Hepatocyte (in vitro differentiated cells): ENCODE measurements at places on chromosomes 3 and 15. TPM values are rescaled to one million over a fixed set of nuclear protein-coding genes. Genes with fewer than 3 reads are reported as not detected.

- H3K36me3 ChIP-seq = no peaks in the 10 kb centered on the region
- DNase-seq = no peak
- H3K4me1 ChIP-seq = no peaks in the 10 kb centered on the region
- no peak overlapping the region for H3K27ac ChIP-seq
- no peak overlapping the region for H3K4me3 ChIP-seq
Measured at GRCh38 chr3:36397841-36398240, 17.5 kb downstream of the STAC start.

DNA sequence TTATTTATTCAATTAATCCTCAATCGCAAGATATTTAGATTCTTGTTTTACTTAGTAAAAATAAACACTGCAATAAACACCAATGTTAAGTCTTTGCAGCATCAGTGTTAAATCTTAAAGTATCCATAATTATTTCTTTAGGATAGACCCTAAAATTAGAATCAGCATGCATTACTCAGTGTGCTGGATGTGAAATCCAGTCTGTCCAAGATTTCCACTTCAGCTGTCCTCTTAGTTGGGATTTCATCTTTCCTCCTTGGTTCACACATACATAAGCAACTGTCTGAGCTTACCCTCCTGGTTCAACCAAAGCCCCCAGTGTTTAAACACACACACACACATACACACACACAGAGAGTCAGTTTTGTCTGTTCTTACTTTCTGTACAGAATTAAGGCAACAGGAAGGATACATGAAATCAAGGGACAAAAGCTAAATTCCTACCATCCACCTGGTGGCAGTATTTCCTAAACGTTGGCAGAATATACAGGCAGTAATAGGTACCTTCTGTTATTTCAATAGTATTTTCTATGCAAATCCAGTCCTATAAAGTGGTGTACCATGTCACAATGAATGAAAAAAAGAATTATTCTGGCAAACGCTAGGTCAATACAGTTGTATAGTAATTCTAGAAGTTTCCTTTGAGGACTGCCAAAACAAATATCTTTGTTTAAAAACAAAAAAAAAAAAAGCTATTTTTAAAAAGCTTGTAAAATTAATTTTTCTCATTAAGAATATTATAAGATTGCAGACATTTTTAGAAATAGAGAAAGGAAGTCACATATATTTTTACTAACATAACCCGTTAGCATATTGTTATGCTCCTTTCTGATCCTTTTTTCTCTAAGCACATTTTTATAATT is 27.3 kb upstream of the DMXL2 start:
- no peaks in the 10 kb centered on the region for H3K27me3 ChIP-seq
- no peak overlapping the region for H3K27ac ChIP-seq
- DNase-seq = peak; percentile 75
- no peaks in the 10 kb centered on the region for H3K36me3 ChIP-seq
- no peak overlapping the region for H3K4me3 ChIP-seq

MYRIP gene
- total RNA-seq = 0.57 and 0.80 TPM in 2 replicates

TERB2 gene
- total RNA-seq = not detected in 2 replicates

- H3K27me3 ChIP-seq = no peaks in the 10 kb centered on the region
- DNase-seq = no peak
- no peak overlapping the region for H3K27ac ChIP-seq
- H3K36me3 ChIP-seq = no peaks in the 10 kb centered on the region
- no peaks in the 10 kb centered on the region for H3K4me1 ChIP-seq
Measured at GRCh38 chr3:87801409-87801808, 257.4 kb downstream of the CGGBP1 start.

DNA sequence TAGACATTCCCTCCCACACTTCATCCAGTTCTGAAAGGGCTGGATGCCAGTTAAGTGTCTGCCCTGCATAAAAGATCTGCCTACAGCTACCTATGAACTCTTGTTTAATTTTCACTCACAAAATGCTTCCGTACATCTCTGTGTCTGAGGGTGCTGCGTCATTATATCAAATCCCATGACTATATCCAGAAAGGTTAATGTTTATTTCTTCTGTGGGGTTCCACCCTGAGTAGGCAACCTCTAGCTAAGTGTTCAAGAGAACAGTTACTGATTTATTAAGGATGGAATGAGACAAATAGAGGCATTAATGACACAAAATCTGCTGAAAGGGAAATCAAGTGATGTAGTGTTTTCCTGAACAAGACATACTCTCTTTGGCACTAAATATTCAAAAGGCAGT is 220.2 kb downstream of the MTHFS start:
- no peak for DNase-seq
- no peaks in the 10 kb centered on the region for H3K36me3 ChIP-seq
- no peaks in the 10 kb centered on the region for H3K27me3 ChIP-seq

DNA sequence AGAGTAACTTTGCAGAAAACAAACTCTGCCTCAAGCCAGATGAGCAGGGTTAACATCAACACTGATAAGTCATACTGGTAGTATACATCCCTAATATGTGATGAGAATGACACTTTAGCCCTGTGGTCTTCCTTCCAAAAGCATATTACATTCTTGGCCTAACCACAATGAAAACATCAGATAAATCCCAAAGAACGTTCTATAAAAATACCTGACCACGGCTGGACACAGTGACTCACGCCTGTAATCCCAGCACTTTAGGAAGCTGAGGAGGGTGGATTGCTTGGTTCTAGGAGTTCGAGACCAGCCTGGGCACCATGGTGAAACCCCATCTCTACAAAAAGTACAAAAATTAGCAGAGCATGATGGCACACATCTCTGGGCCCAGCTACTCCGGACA is 4.7 kb downstream of the TMCC1 start:
- peaks cover 19% of the 10 kb centered on the region for H3K4me1 ChIP-seq
- no peak overlapping the region for H3K4me3 ChIP-seq
- H3K36me3 ChIP-seq = no peaks in the 10 kb centered on the region
- H3K27ac ChIP-seq = no peak overlapping the region
- no peak for DNase-seq
